NCI-H524 (cell line): ENCODE measurements at places on chromosomes 13 and 19.

DNA sequence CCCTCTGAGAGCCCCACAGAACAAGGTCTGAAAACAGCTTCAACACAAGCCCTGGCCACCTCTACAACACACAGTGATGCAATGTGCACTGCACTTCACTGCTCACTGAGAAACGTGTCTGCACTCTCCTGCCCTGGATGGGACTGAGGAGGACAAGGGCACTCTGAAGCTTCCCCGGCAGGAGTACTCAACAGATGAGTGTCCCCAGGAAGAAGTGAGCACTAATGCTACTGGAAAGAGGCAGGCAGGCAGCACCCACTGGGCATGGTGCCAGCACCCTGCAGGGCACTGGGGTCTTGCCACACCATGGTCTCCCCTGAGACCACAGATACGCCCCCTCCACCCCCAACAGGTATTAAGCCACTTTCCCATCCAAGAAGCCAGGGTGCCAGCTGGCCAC, 17.7 kb upstream of the SLC35E1 start:
- peak; percentile 34 for DNase-seq

- no peak for DNase-seq
These were observed 36.0 kb downstream of the SPTBN4 start for GRCh38 chr19:40502647-40503319.

GRCh38 chr13:30186634-30187415, 120.5 kb downstream of the KATNAL1 start:
- DNase-seq: peak; percentile 48

- no peak for DNase-seq
These were observed 49.4 kb downstream of the FAM124A start for GRCh38 chr13:51271528-51272085.

- DNase-seq: no peak
These were observed 7.0 kb downstream of the KLK3 start for GRCh38 chr19:50861496-50862286.

DNA sequence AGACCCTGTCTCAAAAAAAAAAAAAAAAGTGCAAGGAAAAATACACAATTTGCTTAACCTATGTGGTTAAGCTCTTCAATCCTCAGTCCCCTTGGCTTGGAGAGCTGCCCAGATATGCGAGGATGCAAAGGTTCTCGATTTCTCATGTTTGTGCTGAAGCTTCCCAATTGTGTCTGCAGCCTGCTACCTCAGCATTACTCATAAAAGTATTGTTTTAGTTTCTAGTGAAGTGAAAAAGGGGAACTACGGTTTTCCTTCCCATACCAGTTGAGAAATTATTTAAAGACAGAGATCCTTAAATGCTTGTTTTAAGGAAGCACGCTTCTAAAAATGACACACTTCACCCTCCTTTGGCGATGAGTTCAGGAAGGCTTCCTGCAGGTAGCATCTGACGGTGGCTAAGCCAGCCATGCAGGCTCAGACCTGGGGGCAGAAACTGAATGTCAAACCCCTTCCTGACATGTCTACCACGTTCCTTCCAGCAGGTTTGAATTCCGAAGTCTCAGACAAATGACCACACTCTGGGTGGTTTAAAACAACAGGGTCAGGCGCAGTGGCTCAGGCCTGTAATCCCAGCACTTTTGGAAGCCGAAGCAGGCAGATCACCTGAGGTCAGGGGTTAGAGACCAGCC, 47.9 kb downstream of the RUBCNL start:
- no peak for DNase-seq

GRCh38 chr13:21522847-21523246, 63.7 kb upstream of the ZDHHC20 start:
- DNase-seq: no peak

DNA sequence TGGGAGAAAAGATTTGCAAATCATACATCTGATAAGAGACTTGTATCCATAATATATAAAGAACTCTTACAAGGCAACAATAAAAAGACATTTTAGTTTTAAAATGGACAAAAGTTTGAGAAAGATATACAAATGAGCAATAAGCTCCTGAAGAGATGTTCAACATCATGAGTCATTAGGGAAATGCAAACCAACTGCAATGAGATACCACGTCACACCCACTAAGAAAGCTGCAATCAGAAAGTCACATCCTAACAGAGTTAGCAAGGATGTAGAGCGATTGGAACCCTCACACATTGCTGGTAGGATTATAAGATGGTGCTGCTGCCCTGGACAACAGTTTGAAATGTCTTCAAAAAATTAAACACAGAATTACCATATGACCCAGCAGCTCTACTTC, 50.3 kb downstream of the GSX1 start:
- no peak for DNase-seq

DNA sequence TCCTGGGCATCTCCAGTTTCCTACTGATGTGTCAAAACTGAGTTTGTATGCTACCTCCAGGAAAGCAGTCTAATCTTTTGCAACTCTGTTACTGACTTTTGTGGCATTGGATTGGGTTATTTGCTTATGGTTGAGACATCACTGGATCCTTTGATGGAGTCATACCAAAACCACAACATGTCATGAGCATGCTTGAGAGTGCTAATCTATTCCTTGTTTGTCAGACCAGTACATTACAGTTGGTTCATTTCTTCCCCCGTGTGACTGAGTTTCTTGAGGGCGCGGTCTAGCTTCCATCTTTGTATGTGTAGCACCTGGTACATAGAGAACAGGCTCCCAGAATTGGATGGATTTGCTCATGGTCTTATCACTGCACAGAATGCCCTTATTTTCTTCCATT, 43.2 kb downstream of the SUGT1 start:
- DNase-seq: no peak

DNA sequence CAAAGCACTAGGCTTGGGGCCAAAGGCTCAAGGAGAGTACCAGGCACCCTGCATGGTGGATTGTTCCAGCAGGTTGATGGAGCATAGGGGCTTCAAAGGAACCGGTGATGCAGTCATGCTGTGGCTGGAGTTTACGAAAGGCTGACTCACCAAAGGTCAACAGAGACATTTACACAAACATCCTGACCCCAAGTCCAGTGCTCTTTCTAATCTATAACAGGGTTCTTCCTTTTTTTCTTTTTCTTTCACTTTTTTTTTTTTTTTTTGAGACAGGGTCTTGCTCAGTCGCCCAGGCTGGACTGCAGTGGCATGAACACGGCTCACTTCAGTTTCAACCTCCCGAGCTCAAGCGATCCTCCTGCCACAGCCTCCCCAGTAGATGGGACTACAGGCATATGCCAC, 35.6 kb upstream of the TPTE2 start:
- no peak for DNase-seq

DNA sequence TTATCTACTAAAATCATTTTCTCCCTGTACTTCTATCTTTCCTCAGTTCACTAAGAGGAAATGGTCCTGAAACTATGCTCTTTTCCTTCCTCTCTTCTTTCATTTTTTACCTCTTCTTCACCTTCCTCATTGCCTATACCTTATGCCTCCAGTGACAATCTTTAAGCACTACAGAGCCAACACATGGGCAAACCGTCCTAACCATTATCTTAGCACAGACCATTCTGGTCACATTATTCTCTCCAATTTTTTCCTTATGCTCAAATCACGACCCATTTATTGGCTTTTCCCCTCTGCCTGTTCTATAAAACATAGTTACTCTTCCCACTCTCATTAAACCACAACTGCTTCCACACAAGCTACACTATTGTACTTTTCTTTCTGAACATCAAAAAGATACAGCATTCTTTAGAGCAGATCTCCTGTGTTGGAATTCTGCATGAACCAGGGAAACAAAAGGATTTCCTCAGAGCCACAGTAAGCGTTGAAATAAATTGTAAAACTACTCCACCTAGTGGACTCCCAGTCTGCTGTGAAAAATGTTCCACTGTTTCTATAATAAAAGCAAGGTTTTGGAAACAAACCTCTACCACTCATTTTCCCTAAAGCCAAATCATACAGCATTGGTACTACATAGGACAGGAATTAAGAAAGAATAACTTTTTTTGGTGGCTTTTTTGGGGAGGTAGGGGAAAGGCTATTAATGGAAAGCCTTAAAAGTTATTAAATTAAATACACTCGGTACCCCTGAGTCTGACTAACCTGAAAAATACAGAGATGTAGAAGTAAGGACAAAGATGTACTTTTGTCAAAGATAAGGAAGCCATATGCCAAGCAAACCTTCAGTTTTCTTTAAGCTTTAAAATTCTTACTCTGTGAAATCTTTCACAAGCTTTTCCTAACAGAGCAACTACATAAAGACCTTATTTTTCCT, 19.5 kb downstream of the NUFIP1 start:
- peak; percentile 59 for DNase-seq

- no peak for DNase-seq
These were observed 71.6 kb upstream of the HTR2A start for GRCh38 chr13:46968450-46968849.

DNA sequence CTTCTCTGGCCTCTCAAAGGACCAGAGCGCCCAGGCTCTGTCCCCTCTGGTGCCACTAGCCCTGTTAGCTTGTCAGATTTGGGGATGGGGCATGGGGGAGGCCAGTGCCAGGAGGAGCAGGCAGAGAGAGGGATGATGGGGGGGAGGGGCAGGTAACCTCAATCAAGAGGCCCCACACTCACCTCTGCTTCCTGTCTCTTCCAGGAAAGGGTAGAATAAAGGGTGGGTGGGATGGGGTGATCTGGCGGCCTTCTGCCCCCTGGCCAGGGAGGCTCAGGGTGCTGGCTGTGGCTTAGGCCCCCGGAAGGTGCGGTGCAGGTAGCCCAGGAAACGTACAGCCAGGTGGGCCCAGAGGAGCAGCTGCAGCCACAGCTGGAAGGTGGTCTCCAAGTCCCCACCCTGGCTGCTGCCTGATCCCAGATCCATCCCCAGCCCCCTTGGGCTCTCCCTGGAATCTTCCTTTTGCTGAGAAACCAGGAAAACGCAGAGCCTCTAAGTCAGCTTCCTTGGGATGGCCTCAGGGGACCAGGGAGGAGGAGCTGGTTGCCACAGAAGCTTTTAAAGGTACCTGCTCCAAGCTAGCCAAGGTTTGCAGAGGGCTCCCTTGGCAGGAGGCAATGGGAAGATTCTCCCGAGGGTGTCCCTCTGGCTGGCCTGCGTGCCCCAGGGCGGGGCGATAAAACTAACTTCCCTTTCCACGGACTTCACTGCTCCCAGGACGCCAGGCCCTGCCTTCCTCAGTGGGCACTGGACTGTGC, 5.3 kb downstream of the PRKACA start:
- no peak for DNase-seq

DNA sequence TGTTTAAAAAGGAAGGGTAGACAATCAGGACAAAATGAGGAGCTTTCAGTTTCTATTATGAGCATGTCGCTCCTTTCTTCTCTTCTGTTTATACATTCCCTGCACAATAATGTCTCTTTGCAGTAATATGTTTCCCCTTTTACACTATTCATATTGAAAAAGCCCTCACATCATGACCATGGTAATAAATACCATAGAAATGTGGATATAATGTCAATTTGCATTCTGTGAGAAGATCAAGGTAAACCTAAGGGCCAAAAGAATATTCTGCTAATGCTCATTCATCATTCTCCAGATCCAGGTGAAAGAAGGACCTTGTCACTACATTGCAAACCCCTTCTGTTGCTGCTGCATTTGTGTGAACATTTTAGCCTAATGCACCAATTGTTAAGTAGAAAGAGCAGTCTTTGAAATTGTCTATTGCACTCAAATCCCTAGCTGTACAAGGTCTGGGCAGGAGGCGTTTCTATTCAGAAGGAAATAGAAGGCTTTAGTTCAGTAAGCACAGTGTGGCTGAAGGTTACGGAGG, 117.6 kb upstream of the SOX21 start:
- DNase-seq: no peak

DNA sequence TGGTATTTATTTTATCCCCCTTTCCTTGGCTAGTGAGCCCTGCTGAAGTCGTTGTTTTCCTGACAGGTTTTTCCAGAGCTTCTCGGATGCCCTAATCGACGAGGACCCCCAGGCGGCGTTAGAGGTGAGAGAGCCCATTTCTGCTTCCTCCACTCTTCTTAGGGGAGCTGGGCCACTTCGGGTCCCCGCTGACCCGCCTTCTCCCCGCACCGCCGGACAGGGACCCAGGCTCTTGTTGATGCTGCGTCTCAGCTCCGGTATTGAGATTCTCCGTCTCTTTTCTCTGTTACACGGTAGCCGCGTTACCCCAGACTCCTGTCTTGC, 306 bp downstream of the SUGT1 start:
- DNase-seq: peak; percentile 61

- peak; percentile 95 for DNase-seq
These were observed 2.3 kb upstream of the ZNRF4 start for GRCh38 chr19:5452594-5453565.

GRCh38 chr13:97112446-97113152, 109.5 kb upstream of the MBNL2 start:
- no peak for DNase-seq

DNA sequence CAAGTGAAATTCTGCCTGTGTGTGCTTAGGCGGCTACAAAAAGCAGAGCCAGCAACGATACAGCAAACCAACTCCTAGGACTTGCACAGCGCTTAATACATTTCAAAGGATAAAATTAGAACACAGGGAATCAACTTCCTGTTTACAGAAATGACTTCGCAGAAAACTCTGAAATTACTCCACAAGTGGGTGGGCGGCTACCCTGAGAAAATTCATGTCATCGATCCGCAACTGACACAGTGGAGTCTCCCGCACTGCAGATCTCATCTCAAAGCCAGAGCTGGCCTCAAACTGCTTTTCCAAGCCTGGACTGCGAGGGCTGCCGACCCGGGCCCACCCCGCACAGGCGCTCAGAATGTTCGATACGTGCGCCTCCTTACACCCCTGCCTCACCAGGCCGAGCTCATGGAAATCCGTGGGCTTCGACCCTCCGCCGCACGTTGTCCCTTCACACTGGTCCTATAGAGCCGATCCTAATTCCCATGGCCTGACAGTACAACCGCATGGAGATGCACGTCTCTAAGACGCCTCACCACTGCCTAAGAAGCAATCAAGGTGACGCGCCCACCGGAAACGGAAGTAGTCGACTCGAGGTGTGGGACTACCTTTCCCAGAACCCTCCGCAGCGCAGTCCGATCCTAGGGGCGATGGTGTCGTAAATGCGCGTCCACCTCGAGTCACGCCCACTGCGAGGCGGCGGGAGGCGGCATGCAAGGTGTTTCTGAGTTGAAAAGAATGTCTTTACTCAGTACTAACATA, at the start of gene ZNF229:
Gene ZNF229, minus strand, starts transcription at position 557 of the 759 bp plus-strand sequence. CDS start 5,625 bp downstream, outside the sequence.
- peak; percentile 92 for DNase-seq
